ENCODE measurements at places on chromosomes 12 and 14.
A peak's percentile ranks its signal among the peaks of the same experiment; 100 is the strongest.

DNA sequence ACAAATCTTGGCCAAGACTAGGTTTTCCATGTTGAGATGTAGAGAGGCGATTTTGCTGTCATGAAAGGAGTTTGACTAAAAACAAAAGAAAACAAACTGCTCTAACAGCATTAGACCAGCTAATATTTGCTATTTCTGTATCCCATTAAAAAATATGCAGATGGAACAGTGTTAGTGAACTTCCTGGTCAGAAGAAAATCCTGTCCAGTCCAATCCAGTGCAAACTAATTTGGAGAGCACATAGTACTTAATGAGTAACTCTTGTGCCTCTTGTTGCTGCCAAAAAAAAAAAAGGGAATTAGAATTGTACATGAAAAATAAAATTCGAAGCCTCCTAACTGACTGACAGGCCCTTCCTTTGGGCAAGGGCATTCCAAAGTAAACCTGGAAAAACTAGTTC, 298.8 kb downstream of the ETNK1 start:
- DNase-seq, result no peak

- no peak for DNase-seq
Measured at GRCh38 chr12:14369311-14369710, 3.8 kb downstream of the ATF7IP start.

DNA sequence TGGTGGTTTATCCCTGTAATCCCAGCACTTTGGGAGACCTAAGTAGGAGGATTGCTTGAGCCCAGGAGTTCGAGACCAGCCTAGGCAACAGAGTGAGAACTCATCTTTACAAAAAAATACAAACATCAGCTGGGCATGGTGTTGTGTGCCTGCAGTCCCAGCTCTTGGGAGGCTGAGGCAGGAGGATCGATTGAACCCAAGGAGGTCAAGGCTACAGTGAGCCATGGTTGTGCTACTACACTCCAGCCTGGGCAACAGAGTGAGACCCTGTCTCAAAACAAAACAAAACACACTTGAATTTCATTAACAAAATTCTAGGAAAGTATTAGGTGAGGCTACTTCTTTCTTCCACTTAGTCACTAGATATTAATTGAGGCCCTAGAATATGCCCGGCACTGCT, 77.1 kb downstream of the STXBP6 start:
- DNase-seq, result no peak

GRCh38 chr14:68781161-68782021, 11.5 kb downstream of the ZFP36L1 start:
- no peak for DNase-seq

DNA sequence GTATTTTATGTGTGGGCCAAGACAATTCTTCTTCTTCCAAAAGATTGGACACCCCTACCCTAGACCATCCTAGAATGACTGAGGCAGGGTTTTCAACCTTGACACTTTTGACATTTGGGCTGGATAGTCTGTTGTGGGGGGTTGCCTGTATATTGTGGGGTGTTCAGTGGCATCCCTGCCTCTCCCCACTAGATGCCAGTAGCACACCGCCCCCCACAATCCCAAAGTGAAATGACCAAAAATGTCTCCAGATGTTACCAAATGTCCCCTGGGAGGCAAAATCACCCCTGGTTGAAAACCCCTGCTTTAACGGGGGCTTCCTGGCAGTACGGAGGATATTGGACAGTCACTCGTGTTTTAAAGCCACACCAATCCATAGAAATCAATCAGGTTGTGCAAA, 219.6 kb downstream of the PHETA1 start:
- DNase-seq, result no peak

GRCh38 chr12:111841236-111841749, 735 bp upstream of the MAPKAPK5 start:
- DNase-seq, result no peak

DNA sequence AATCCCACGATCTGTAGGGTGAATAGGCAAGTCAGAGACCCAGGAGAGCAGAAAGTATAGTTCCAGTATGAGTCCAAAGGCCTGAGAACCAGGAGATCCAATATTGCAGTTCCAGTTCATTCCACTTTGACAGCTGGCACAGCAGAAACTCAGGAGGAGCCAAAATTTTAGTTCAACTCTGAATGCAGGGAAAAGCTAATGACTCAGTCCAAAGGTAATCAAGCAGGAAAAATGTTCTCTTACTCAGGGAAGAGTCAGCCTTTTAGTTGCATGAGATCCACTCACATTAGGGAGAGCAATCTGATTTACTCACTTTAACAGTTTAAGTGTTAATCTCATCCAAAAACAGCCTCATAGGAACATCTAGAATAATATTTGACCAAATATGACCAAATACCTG, 130.2 kb upstream of the LRFN5 start:
- no peak for DNase-seq

- no peak for DNase-seq
Measured at GRCh38 chr14:32443890-32444661, 115.0 kb downstream of the AKAP6 start.

DNA sequence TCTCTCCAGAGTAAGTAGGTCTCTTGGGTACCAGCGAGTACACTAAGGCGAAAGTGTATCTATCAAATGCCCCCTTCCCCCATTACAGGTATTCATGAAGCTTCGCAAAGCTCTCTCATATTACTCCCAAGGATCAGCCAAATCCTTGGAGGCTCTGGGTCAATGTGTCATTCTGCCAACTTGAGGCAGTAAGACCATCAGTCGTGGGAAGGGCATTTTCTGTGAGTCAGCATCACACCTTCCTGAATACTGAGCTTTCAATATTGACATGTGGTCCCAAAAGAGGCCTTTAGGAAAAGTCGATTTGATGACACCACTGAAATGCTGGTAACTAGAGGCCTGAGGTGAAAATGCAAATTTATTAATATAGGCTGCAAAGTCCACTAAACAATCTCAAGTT, 323.9 kb downstream of the LRIG3 start:
- no peak for DNase-seq

DNA sequence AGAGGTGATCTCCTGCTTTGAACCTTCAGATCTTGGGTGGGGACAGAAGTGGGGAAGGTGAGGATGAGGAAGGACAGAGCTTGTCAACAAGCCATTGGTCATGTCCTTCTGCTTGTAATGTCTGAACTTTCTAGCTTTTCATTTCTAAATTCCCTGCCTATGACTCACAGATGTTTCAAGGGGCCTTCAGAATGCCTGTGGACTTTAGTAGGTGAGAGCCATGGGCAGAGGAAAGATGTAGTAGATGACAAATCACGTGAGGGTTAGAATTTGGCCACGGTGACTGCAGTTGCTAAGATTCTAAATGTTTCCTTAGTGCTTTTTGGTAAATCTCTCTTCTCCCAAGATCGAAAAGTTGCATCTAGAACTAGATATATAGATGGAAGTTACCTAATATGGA, 18.7 kb upstream of the CREBL2 start:
- peak; percentile 73 for DNase-seq

- no peak for DNase-seq
Measured at GRCh38 chr12:51368640-51369517, 22.3 kb downstream of the GALNT6 start.

- no peak for DNase-seq
Measured at GRCh38 chr12:84054811-84055210, 857.8 kb downstream of the SLC6A15 start.

DNA sequence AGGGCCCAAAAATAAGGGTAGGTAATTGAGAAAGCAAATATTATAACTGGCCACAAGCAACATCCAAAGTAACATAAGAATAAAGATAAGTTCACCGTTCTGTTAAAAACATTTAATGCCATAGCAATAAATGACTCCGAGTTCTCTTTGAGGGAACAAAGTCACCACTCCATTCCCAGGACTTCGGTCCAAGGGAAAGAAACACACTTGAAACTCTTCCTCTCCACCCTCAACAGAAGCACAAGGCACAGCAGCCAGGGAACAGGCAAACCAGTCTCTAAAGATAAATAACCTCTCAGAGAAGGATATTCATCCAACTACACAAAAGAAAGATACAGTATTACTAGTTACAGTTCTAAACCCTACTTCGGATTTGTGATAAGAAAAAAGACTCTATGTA, 2.5 kb downstream of the SETD3 start:
- DNase-seq, result no peak

DNA sequence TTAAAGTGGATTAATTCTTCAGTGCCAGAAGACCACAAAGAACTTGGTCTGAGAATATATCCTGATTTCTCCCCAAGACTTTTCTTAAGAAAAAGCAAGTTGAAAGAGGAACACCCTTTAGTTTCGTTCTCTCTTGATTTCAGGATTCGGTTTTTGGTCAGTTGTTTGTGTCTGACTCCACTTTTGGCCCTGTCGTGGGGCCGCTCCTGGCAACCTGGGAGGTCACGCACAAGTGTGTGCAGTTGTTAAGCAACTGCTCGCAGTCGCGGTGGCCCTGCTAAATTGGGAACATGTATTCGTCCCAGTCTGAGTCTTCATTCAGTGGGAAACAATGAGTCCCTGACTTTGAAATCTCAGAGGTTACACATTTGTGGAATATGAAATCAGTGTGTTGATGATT, 68.7 kb downstream of the RGS6 start:
- DNase-seq, result no peak

GRCh38 chr12:113443030-113443539, 20.9 kb downstream of the SDSL start:
- no peak for DNase-seq

- no peak for DNase-seq
Measured at GRCh38 chr12:11695321-11695720, 45.8 kb downstream of the ETV6 start.

- DNase-seq, result no peak
Measured at GRCh38 chr12:82329508-82329907, 28.7 kb downstream of the CCDC59 start.

GRCh38 chr14:53409969-53410368, 256.8 kb upstream of the DDHD1 start:
- DNase-seq, result no peak

DNA sequence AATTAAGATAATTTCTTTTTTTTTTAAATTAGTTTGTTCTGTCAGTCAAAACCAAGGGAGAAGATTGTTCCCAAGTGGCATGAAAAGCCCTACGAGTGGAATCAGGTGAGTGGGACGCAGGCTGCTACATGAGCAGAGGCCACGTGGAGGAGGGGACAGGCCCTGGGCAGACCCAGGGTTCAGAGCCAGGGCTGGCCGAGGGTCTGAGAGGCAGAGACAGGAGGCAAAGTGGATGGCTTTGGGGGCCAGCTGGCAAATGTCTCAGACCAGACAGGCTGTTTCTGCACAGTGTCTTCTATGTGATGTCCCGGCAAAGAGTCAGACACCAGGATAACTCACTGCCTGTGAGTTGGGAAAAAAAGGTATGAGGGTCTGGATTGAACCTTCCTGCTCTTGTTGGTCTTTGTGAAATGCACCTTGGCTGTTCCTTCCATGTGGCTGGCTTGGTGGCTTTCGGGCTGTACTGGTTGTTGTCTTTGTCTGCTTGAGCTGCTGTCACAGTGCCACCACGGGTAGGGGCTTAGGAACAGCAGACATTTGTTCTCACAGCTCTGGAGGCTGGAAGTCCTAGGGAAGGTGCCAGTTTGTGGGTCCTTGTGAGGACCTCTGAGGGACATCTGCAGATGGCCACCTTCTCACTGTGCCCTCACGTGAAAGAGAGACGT, 35.8 kb upstream of the ASPG start:
- no peak for DNase-seq

DNA sequence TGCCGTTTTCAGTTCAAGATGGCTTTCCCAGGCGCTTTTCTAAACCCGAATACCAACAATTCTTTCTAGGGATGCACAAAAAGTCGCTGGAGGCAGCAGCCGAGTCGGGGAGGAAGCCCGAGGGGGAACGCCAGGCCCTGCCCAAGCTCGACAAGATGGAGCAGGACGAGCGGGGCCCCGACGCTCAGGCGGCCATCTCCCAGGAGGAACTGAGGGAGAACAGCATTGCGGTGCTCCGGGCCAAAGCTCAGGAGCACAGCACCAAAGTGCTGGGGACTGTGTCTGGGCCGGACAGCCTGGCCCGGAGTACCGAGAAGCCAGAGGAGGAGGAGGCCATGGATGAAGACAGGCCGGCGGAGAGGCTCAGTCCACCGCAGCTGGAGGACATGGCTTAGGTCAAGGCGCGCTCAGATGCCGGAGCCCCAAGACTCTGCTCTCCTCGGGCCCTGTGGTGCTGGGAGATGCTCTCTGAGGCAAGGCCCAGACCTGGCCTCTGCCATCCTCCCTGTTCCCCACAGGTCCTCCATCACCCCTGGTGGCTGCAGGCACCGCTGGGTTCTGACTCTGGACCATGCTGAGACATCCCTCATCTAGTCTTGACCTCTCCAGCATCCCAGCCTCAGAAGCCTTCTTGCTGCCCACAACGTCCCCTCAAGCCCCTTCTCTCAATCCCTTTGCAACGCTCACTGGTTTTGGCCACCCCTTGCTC, 21.4 kb downstream of the VSX2 start:
- DNase-seq, result no peak

DNA sequence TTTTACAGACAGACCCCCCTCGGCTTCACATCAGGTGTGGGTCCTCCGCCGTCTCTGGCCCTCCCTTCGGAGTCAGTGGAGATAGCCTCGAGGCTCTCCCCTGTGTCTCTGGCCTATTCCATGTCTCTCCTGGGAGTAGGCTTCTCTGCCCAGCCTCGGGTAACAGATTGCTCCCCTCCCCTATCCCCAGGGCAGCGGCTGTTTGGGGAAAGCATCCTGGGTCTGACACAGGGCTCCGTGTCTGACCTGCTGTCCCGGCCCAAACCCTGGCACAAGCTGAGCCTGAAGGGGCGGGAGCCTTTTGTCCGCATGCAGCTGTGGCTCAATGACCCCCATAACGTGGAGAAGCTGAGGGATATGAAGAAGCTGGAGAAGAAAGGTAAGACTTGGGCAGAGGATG, 30.8 kb downstream of the PHETA1 start:
- no peak for DNase-seq

DNA sequence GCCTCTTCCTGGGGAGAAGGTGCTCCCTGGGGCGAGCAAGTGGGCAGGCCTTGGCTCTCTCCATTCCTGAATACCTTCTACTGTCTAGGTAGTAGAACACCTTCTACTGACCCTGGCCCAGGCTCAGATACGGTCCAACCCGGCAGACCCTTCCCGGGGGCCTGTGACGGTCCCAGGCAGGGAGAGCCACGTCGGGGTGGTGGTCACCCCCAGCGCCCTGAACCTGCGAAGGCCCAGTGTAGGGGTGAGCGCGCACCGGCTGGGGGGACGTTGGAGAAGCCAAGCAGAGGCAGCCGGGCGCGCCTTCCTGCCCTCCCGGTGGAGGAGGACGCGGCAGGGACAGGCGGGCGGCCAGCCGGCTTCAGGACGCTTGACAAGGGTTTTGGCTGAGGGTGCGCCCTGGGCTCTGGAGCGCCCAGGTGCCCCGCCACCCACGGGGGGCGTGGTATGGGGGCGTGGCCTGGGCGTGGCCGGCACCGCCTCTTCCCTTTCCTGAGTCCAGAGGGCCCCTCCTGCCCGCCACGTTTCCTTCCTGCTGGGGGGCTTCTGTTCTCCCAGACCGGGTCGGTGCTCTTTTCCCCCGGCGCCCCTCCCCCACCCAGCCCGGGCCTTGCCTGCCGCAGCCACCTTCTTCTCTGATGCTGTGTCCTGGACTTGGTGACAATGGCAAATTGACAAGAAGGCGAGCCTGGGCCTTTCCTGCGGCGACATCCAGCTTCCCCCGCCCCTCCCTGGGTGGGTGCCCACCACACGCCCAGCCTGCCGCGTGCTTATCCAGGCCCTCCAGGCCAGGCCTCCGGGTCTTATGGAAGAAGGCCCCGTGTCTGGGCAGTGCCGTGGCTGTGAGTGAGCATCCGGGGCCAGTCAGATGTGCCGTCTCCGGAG, 24.5 kb upstream of the PPP1R13B start:
- DNase-seq, result peak; percentile 74

- no peak for DNase-seq
Measured at GRCh38 chr12:102281231-102281630, 83.6 kb upstream of the PMCH start.

Measured in PC-9 (cell line).